ENCODE measurements at places on chromosomes 16 and 17. TPM values are rescaled to one million over a fixed set of nuclear protein-coding genes. Genes with fewer than 3 reads are reported as not detected.

- DNase-seq, result no peak
- H3K27me3 ChIP-seq, result no peaks in the 10 kb centered on the region
- no peak overlapping the region for H3K4me3 ChIP-seq
- no peaks in the 10 kb centered on the region for H3K4me1 ChIP-seq
- H3K36me3 ChIP-seq, result peaks cover 3% of the 10 kb centered on the region
These were observed 48.9 kb downstream of the VMP1 start for GRCh38 chr17:59756236-59756818.

- no peaks in the 10 kb centered on the region for H3K36me3 ChIP-seq
- no peak overlapping the region for H3K4me3 ChIP-seq
- no peaks in the 10 kb centered on the region for H3K27me3 ChIP-seq
- H3K27ac ChIP-seq, result no peak overlapping the region
These were observed 58.0 kb downstream of the PIGL start for GRCh38 chr17:16275024-16275423.

- H3K27me3 ChIP-seq, result no peaks in the 10 kb centered on the region
- no peak for DNase-seq
- peaks cover 3% of the 10 kb centered on the region for H3K36me3 ChIP-seq
- peaks cover 98% of the 10 kb centered on the region for H3K4me1 ChIP-seq
- H3K4me3 ChIP-seq, result peak overlapping the region; percentile 27
These were observed 305.2 kb downstream of the SEC14L1 start for GRCh38 chr17:77445760-77446532.

DNA sequence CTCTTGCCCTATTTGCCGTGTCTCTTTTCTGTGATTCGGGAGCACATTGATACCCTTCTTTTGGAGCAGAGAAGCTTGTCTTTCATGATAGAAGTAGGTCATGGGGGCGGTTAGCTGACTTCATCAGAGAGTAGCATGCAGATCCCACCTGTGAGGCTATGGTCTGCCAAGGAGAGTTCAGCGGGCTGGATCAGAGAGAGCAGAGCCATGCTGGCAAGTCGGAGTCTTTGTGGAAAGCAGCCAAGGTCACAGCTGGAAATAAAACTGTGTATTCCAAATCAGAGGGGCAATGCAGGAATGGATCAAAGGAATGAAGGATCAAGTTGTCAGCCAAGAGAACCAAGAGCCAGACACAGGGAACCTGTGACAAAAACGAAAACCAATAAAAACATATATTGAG lies 595.9 kb downstream of the WWOX start:
- H3K27me3 ChIP-seq, result no peaks in the 10 kb centered on the region
- no peaks in the 10 kb centered on the region for H3K36me3 ChIP-seq
- H3K4me3 ChIP-seq, result no peak overlapping the region

- H3K4me1 ChIP-seq, result no peaks in the 10 kb centered on the region
- DNase-seq, result no peak
- no peak overlapping the region for H3K27ac ChIP-seq
- H3K4me3 ChIP-seq, result no peak overlapping the region
These were observed 6.9 kb downstream of the SLC9A5 start for GRCh38 chr16:67255553-67256221.

- no peaks in the 10 kb centered on the region for H3K4me1 ChIP-seq
- DNase-seq, result no peak
- H3K27ac ChIP-seq, result no peak overlapping the region
- H3K4me3 ChIP-seq, result no peak overlapping the region
These were observed 35.8 kb upstream of the LHX1 start for GRCh38 chr17:36901506-36901905.

DNA sequence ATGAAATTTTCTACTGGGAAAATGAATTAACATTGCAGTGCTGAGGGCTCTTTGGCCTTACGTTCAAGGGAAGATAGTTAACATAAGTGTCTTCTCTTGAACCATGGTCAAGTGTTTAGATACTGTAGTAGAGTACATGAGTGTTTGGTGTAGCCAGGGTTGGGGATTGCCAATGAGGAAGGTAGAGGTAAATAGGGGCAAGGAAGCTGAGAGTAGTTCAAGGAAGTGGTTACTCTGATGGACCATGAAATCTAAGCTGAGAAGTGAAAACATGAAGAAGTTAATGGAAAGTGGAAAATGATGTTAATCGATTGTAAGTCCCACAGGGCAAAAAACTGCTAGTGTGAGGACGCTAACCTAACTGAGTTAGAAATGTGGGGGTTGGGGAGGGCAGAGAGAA lies 249.6 kb upstream of the AXIN2 start:
- no peaks in the 10 kb centered on the region for H3K27me3 ChIP-seq
- no peak overlapping the region for H3K4me3 ChIP-seq
- no peak for DNase-seq
- no peak overlapping the region for H3K27ac ChIP-seq
- H3K4me1 ChIP-seq, result no peaks in the 10 kb centered on the region

Gene MAPT
- total RNA-seq, result 1.3 TPM

Gene TBC1D26
- total RNA-seq, result not detected

- no peaks in the 10 kb centered on the region for H3K4me1 ChIP-seq
- H3K4me3 ChIP-seq, result no peak overlapping the region
- H3K27me3 ChIP-seq, result no peaks in the 10 kb centered on the region
- no peaks in the 10 kb centered on the region for H3K36me3 ChIP-seq
These were observed 131.0 kb upstream of the NUDT7 start for GRCh38 chr16:77591347-77591746.

Gene NAGS
- 0.92 TPM for total RNA-seq

DNA sequence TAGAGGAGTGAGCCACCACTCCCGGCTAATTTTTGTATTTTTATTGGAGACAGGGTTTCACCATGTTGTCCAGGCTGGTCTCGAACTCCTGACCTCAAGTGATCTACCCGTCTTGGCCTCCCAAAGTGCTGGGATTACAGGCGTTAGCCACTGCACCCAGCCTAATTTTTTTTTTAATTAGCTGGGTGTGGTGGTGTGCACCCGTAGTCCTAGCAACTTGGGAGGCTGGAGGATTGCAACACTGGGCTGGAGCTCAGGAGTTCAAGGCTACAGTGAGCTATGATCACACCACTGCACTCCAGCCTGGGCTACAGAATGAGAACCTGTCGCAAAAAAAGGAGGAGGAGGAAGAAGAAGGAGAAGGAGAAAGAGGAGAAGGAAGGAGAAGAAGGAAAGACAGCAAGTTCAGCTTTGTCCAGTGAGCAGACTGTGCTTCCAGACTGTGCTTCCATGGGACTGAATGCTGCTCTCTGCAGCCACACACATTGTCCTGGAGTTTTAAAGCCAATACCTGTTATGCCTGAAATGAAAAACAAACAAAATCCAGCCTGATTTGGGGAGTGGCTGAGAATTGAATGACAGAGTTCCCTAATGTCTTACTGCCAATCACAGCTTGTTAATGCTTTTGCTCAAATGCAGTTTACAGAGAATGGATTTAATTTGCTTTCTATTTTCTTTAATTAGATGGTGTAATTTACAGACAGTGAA lies 2.8 kb upstream of the TNFRSF13B start:
- H3K27ac ChIP-seq, result peak overlapping the region; percentile 74
- H3K4me1 ChIP-seq, result peaks cover 2% of the 10 kb centered on the region
- DNase-seq, result no peak
- no peaks in the 10 kb centered on the region for H3K27me3 ChIP-seq
- H3K4me3 ChIP-seq, result no peak overlapping the region
- no peaks in the 10 kb centered on the region for H3K36me3 ChIP-seq

DNA sequence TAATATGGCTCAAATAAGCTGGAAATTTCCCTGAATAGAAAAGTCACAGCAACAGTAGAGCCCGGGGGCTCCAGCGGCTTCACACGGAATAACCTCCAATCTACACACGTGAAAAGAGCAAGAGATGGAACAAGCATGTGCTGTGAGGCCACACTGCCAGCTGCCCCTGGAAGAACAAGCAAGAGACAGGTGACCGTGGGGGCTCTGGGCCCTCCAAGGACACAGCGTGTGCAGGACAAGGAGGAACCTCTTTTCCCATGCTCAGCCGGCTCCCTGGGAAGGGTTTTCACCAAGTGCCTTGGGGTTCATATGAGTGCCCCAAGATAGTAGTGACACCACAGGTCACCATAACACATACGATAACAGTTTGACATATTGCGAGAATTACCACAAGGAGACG lies 110.2 kb upstream of the ZNF750 start:
- DNase-seq, result no peak
- H3K36me3 ChIP-seq, result no peaks in the 10 kb centered on the region
- H3K27ac ChIP-seq, result no peak overlapping the region

GRCh38 chr17:9144502-9145249 lies 123.4 kb downstream of the NTN1 start:
- no peak overlapping the region for H3K27ac ChIP-seq
- H3K4me1 ChIP-seq, result no peaks in the 10 kb centered on the region
- no peak overlapping the region for H3K4me3 ChIP-seq
- no peaks in the 10 kb centered on the region for H3K27me3 ChIP-seq
- no peak for DNase-seq

GRCh38 chr16:19228052-19228451 lies 57.5 kb upstream of the CLEC19A start:
- no peak overlapping the region for H3K4me3 ChIP-seq
- no peaks in the 10 kb centered on the region for H3K4me1 ChIP-seq
- no peaks in the 10 kb centered on the region for H3K27me3 ChIP-seq
- H3K27ac ChIP-seq, result no peak overlapping the region

DNA sequence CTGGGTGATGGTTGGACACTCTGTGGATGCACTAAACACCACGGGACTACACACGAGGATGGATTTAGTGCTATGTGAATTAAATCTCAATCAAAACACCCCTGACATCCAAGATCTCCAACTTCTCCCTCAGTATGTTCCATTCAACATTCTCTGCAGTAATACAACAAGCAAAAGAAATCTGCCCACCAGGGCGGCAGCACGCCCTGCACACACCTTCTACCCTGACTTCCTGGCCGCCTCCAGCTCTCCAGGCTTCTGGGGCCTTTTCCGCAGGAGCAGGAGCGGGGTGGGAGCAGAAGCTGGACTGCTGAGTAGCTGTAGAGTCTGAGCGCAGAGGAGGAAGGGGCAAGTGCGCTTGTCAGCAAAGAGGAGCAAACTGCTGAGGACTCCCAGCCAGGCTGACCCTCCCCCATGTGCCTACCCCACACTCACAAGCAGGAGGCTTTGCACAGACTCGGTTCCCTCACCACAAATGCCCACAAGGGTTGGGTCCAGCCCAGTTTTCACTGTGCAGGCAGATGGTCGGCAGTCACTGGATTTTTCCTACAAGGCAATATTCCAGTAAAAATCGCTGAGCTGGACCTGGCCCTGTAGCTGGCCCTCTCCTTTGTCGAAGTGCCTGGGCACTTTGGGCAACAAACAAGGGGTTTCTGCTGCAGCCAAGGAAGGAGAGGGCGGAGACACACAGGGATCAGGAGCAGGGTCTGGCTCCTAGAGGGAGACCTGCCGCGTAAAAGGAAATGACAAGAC lies 22.8 kb downstream of the ZDHHC7 start:
- H3K36me3 ChIP-seq, result peaks cover 31% of the 10 kb centered on the region
- H3K4me1 ChIP-seq, result peaks cover 11% of the 10 kb centered on the region

GRCh38 chr17:50837286-50837979 lies 2.0 kb downstream of the WFIKKN2 start:
- peaks cover 3% of the 10 kb centered on the region for H3K4me1 ChIP-seq
- DNase-seq, result no peak
- no peak overlapping the region for H3K4me3 ChIP-seq
- H3K36me3 ChIP-seq, result no peaks in the 10 kb centered on the region

- no peaks in the 10 kb centered on the region for H3K36me3 ChIP-seq
- H3K27ac ChIP-seq, result no peak overlapping the region
- H3K4me1 ChIP-seq, result no peaks in the 10 kb centered on the region
- H3K4me3 ChIP-seq, result no peak overlapping the region
These were observed 417.1 kb downstream of the TMEM114 start for GRCh38 chr16:8173111-8173644.

- H3K27ac ChIP-seq, result no peak overlapping the region
- peaks cover 76% of the 10 kb centered on the region for H3K36me3 ChIP-seq
- no peaks in the 10 kb centered on the region for H3K4me1 ChIP-seq
- no peak for DNase-seq
- no peak overlapping the region for H3K4me3 ChIP-seq
- H3K27me3 ChIP-seq, result no peaks in the 10 kb centered on the region
These were observed 22.0 kb upstream of the PHLPP2 start for GRCh38 chr16:71746442-71747046.

DNA sequence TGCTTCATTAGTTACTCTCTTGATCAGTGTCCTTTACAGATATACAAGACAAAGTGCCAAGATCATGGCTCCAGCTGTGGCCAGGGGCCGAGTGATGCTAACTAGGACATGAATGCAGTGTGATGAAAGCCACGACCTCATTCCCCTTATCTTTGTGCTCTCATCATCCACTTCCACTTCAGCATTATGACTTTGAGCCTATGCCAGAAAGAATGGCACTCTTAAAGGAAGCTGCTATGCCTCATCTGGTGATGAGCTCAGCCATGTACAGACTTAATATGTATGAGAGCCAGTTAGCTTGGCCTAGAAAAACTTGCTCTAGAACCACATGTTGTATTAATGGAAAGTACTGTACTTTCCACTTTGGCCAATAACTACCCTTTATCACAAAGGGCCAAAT lies 179.1 kb downstream of the TOX3 start:
- H3K27ac ChIP-seq, result no peak overlapping the region
- H3K4me1 ChIP-seq, result no peaks in the 10 kb centered on the region
- no peak overlapping the region for H3K4me3 ChIP-seq
- no peaks in the 10 kb centered on the region for H3K27me3 ChIP-seq
- DNase-seq, result no peak
- H3K36me3 ChIP-seq, result no peaks in the 10 kb centered on the region

DNA sequence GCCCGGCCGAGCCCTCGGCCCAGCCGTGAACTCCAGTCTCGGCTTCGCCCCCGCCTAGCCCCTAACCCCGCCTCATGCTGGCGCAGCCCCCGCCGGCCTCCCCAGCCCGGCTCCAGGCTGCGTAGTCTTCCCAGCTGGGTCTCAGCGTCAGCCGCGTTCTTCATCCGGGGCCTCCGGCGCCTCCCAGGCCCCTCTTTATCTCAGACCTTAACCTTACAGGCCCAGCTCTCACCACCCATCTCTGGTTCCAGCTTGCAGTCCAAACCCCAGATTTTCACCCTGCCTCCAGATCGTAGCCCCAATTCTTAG lies at the start of gene PROCA1:
PROCA1 (minus strand) TSS at position 166 of the 309 bp plus-strand sequence. CDS start 228 bp downstream, outside the sequence.
- H3K27ac ChIP-seq, result peak within 1 kb of the TSS; percentile 82
- no peaks in the 10 kb centered on the region for H3K36me3 ChIP-seq
- DNase-seq, result peak; percentile 67
- H3K27me3 ChIP-seq, result peaks cover 5% of the 10 kb centered on the region

- no peak for DNase-seq
- H3K27me3 ChIP-seq, result no peaks in the 10 kb centered on the region
- H3K27ac ChIP-seq, result peak overlapping the region; percentile 91
These were observed 2.2 kb downstream of the CYTH1 start for GRCh38 chr17:78779850-78780249.

Gene SRL
- not detected for total RNA-seq

GRCh38 chr17:18904482-18904881 lies 46.6 kb downstream of the PRPSAP2 start:
- H3K27me3 ChIP-seq, result no peaks in the 10 kb centered on the region
- no peak overlapping the region for H3K4me3 ChIP-seq

Gene KRTAP4-1
- total RNA-seq, result not detected

Gene LRRC46
- 2.7 TPM for total RNA-seq

Gene NLRC3
- total RNA-seq, result 133 TPM

Gene PRR35
- total RNA-seq, result 0.20 TPM

- no peaks in the 10 kb centered on the region for H3K27me3 ChIP-seq
- DNase-seq, result no peak
- H3K4me1 ChIP-seq, result no peaks in the 10 kb centered on the region
- no peak overlapping the region for H3K27ac ChIP-seq
These were observed 29.9 kb downstream of the PEMT start for GRCh38 chr17:17561408-17562145.

GRCh38 chr16:20903116-20903898 lies 2.7 kb downstream of the LYRM1 start:
- DNase-seq, result no peak
- peak overlapping the region; percentile 56 for H3K27ac ChIP-seq
- no peak overlapping the region for H3K4me3 ChIP-seq
- peaks cover 33% of the 10 kb centered on the region for H3K4me1 ChIP-seq

Gene PDIA2
- total RNA-seq, result not detected

GRCh38 chr17:8799570-8800212 lies 526 bp upstream of the MFSD6L start:
- DNase-seq, result no peak
- no peaks in the 10 kb centered on the region for H3K4me1 ChIP-seq
- H3K36me3 ChIP-seq, result no peaks in the 10 kb centered on the region
- H3K4me3 ChIP-seq, result no peak overlapping the region
- H3K27ac ChIP-seq, result no peak overlapping the region
